ENCODE measurements at places on chromosomes 6 and 20.

DNA sequence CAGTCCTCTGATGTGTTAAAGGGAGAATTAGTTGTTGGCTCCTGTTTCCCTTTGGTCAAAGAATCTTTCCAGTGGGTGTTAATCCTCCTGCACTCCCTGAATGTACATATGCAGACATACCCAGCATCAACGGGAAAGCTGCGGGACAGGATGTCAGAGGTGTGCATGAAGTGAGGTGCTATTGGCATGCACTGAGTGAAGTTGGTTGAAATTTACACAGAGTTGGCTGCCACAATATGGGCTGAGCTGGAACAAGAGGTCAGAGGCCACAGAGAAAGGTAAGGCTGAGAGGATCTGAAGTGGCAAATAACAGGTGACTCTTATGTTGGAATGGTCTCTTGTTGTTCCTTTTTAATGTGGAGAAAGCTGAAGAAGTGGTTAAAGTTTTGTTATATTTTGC lies 82.7 kb upstream of the AKIRIN2 start:
- no peak for DNase-seq

DNA sequence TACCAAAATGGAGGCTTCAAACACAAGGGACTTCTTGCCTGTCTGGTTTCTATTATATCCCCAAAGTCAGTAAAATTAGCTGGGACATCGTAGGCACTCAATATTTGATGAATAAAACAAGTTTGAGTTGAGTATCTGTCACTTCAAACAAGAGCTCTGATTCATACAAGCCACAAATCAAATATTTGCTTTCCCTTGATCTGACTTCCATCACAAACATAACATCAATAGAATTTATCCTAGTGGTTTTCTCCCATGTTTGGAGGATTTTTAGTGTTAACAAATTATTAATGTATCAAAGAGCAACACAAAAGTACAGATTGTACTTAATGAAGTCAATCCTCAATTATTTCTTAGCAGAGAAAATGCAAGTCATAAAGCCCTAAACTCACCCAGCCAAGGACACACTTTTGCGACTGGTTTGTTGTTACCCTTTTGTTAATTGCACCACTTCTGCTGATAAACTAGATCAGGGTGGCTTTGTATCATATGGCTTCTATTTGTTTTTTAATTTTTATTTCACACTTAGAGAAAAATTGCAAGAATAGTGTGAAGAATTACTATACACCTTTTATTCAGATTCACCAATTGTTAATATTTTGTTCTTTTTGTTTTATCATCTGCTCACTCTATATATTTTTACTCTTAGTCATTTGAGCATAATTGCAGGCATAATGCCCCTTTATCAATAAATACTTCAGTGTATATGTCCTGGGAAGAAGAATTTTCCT lies 117.4 kb upstream of the PRDM1 start:
- no peak for DNase-seq

GRCh38 chr20:32991792-32992641 lies 12.2 kb downstream of the SUN5 start:
- DNase-seq: no peak

- no peak for DNase-seq
Measured at GRCh38 chr6:170033666-170034065, 257.2 kb downstream of the DLL1 start.

DNA sequence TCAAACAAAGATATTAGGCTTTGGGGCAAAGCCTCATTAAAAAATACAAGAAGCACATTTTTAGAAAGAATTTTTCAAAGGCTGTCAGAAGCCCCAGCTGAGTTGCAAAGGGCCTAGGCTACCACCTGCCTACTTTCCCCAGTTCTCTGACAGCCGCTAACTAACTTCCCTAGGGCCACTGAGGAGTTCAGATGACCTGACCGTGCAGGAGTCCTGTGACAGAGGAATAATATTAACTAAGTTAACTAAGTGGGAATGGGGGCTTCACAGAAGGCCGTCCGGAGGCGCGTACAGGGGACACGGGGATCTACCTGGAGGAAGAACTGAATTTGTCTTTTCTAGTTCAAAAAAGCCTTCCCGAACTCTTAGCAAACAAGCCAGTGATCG lies 884 bp downstream of the MCHR2 start:
- DNase-seq: no peak

GRCh38 chr20:52132337-52132736 lies 59.2 kb downstream of the ZFP64 start:
- no peak for DNase-seq

- no peak for DNase-seq
Measured at GRCh38 chr6:41777551-41778285, 2.0 kb downstream of the FRS3 start.

GRCh38 chr6:1613346-1613687 lies 3.6 kb downstream of the FOXC1 start:
- DNase-seq: no peak

- peak; percentile 12 for DNase-seq
Measured at GRCh38 chr20:49482621-49483017, at the start of gene KCNB1. Gene KCNB1 (minus strand): TSS chr20:49482668. CDS start chr20:49482480, 188 bp downstream.

DNA sequence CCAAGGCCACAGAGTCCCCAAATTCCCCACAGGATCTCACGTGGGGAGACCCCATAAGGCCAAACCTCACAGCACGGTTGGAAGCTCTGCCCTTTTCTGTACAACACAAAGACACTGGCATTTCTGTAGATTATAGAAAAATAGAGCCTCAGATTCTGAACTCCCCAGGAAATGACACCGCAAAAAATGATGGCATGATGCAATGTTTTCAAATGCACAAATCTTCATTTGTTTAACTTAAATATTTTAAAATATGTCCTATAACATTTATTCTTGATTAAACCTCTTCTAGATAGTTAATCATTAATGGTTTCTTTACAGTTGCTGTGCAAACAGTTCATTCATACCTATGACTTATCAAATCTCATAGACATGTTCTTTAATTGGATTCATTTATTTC lies 33.8 kb downstream of the SIM1 start:
- no peak for DNase-seq

DNA sequence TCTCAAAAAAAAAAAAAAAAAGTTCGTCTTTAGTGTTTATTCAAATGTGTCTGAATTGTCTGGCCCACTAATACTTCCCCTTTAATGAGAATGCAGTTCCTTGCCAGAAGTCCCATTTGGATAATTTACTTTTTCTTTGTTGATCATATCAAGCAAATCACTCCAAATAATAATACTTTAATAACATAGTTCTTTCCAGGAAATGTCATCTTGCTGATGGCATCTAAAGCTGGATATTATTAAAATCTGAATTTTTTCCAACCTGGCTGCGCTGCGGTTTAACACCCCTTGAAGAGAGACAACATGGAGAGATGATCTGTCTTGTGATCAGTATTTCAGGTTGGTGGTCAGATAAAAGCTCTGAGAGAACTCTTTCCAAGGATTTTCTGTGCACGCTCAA lies 111.2 kb upstream of the CNKSR3 start:
- no peak for DNase-seq

DNA sequence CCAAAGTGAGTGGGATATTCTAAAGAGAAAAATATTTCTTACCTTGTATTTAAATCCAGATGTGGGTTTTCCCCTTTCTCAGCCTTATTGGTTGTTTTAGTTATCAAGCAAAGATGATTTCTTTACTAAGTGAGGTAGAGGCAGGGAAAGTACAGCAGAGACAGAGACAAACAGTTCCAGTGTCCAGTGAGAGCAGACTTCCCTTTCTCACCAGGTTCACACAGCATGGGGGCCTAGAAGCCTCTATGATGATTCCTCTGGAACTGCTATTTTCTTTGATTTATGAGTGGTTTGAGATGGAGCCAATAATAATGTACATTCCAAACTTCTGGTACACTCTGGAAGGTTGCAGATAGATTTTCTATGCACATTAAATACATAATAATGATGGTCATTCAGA lies 234.0 kb upstream of the MARCKS start:
- no peak for DNase-seq

GRCh38 chr6:111027219-111027618 lies 45.4 kb downstream of the RPF2 start:
- DNase-seq: no peak

DNA sequence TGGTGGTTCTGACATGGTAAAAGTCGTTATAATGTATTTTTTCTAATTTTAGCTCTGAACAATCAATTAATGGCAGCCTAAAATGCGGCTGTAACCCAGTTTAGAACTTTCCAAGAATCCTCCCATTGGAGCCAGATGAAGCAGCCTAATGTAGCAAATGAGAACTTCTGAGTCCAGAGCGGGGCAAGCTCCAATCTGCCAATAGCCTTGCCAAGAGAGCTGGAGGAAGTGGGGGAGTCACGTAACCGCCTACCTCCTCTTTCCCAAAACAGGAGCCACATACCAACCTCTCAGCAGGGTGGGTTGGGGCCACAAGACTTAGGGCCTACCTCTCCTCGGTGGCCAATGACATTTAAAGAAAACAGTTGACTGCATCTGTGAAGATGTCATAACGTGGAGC lies 230.6 kb downstream of the SOD2 start:
- DNase-seq: no peak

DNA sequence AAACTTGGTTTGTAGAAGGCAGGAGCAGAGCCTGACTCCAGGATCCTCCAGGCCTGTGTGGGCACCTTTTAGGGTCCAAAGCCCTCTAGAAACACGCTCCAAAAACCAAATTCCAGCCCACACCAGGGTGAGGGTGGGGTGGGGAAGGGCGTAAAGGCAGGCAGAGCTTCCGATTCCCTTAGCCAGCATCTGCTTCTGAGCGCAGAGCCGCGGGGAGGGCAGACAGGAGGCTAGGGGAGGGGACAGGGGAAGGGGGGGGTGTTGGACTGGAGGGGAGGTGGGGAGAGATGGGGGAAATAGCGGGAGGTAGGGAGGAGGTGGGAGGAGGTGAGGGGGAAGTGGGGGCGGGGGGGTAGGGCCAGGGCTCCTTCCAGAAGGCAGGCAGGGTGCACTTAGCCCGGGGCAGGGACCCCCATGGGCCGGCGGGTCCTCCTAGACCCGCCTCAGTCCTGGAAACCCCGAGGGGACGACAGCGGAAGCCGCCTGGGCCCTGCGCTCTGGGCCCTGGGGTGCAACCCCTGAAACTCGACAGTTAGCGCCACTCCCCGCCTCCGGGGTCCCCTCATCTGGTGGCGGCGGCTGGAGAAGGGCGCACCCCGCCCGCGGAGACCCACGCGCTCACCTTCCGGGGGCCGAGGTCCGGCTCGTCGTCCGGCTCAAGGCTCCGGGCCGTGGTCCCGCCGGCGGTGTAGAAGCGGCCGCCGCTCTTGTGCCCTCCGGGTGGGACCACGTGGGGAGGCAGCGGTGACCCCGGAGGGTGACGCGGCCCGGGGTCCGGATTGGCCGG lies 22.0 kb upstream of the FRMD1 start:
- DNase-seq: no peak
